ENCODE measurements at places on chromosomes 7 and 10.

DNA sequence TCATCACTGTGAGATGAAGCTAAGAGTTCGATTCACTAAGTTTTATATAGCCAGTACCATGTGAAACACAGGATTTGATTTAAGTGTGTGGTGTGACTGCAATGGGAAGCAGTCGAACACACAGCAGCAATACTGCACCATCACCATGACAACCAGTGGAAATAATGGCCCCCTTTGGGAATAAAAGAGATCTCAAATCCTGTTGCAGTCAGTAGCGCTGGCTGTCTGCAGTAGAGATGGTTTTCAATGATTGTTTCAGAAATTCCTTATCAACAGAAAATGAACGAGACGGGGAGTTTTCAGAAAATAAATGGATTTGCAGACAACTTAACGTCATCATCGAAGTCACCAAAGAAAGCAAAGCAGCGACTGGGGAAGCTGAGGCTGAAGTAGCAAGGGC lies 91.0 kb downstream of the PTPRE start:
- no peak for DNase-seq

DNA sequence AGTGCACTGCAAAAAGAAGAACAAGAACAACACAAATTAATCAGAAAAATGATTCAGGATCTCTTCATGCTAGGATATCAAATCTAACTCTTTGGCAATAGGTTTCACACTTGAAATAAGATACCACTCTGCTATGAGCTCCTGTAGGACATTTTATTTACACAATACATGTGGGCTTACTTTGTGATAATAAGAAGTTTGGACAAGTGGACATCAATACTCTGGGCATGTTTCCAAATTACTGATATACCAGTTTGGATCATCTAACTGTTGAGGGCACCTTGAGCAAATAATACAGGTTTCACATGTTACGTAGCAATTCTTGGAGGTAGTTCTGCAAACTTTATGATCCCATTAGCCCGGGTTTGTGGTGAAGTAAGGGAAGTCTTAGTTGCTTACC lies 59.8 kb downstream of the CPVL start:
- no peak for DNase-seq

DNA sequence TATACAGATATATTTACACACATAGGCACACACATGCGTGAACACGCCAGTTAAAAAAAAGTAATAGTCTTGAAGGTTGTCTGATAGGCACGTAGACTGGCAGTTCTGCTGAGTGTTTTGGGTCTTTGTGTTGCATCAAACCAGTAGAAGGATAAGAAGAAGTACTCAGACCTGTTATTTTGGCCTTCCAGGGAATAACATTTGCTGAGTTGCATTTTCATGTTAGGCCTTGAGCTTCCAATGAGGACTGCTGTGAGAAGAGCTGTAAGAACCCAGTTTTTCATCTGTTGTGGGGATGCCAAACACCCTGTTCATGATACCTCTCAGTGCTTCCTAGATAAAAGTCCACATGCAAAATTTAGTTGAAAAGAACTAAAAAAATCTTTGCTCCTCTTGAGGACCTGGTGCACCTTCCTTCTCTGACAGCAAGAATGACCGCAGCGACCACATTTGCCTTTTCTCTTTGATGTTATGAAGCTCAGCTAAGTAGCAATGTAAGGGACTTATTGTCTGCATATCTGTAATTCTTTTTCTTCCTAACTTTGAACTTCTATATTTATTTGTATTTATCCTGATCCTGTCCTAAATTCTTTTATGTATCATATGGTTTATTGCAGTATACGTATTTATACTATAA lies 27.2 kb downstream of the HIPK2 start:
- DNase-seq, result no peak

DNA sequence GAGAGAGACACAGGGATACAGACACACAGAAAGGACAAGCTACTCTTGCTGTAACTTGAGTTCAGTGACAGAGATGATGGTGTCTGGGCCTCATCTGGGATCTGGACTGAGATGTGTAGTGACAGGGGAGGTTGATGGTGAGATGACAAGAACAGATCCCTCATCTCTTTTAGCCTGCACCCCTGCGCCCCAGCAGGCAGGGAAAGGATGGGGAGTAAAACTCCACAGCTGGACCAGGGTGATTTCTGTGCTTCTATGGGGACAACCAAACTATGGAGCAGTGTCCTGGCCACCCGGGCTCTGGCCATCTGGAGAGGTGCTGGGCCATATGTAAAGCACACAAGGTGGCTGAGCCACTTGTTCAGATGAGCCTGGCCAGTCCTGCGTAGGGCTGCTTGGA lies 4.5 kb upstream of the LRRC18 start:
- DNase-seq, result no peak

GRCh38 chr10:10499839-10500238 lies 517.8 kb upstream of the CELF2 start:
- no peak for DNase-seq

GRCh38 chr7:64992971-64993370 lies 2.1 kb upstream of the ZNF117 start:
- DNase-seq, result no peak

DNA sequence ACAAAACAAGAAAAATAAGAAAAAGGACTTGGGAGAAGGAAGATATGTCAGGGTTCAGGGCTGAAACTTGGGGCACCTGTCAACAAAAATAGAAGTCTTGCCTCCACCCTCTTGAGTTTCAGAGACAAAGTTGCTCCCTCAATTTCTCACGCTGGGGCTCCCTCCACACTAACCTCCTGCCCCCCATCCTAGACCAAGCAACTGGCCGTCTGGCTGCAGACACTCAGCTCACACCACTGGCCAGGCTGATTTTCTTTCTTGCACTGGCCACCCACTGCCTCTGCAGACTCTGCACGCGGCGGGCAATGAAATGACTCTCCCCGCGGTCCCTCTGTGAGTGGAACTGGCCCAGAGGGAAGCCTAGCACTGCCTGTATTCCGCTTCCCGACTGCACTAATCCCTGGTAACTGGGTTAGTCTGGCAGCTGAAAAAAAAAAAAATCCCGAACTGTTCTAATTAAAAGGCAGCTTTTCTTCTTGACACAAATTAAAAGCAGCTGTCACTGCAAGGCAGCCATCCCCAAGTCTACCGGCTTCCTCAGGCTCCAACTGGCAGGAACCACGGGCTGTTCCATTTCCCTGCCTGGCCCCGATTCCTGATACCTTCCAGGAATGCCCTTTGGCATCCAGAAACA lies 83.5 kb downstream of the SPDYE5 start:
- no peak for DNase-seq

DNA sequence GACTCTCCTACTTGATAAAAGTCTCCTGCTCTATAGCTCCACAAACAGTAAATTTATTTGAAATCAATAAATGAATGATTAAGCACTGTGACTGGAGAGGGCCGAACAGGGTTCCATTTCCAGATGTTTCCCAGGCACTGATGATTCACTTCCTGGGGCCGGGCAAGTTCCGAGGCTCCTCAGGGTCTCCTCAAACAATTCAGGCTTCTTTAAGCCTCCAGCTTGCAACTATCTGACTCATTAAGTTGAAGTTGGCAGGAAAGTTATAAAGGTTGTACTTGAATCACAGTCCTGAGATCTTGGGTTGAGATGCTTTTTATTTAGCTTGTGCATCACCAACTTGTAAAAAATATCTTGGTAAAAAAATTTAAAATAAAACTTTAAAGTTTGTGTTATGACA lies 612.9 kb downstream of the DNAJB6 start:
- DNase-seq, result no peak

DNA sequence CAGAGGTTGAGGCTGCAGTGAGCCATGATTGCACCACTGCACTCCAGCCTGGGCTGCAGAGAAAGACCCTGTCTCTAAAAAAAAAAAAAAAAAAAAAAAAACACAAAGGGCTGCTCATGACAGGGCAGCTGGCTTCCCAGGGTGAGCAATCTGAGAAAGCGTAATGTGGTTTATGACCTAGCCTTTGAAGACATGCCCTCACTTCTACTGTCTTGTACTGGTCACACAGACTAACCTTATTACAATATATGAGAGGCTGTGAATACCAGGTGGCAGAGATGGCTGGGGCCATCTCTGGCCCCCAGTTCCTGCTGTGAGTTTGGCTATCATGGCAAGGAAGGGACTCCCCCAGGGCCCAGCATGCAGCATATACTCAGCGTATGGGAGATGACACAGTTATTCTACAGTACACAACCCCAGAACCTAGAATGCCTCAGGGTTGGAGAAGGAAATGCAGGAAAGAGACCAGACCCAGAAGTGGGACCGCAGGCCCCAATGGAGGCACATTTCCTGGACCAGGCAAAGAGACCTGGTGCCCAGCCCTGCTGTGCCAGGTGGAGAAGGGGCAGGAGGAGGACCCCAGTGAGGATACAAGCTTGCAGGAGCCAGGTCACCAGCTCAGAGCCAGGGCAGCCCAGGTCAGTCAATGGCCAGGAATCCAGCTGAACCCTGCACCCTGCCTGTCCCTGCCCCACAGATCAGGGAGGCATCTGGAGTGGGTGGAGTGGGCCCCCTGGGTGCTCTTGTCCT lies 26.3 kb downstream of the NPTX2 start:
- DNase-seq, result no peak

DNA sequence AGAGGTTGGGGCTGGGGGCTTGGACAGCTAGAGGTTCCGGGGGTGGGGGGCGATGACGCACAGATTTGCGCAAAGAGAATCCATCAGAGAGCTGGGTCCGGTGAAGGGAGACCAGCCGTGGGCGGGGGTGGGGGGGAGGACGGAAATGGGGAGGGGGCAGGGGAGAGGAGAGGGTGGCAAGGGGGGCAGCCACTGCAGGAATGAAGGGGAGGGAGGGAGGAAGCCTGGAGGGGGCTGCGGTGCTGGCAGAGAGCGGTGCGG lies 1.2 kb upstream of the VGF start:
- DNase-seq, result no peak

DNA sequence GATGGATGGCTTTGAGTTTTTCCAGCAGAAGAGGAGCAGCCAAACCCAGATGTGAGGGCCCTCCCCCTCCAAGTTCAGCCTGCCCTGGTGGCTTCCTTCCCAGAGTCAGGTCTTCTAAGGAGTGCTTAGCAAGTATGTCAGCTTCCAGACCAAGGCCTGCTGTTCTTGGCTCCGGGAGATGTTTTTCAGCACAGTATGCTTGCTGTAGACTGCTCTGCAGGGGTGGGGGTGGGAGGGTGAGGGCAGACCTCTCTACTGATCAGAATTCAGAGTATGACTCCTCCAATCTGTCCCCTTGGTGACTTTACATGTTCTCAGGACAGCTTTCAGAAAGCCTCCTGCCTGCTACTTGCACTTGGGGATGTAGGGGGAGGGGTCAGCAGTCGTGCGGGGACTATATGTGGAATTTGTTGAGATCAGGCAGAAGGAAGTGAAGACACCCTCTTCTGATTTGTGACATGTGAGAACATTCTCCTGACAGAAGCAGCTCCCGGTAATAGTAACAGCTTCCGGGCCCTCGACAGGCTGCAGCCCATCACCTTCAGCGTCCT lies 516.4 kb upstream of the ZMIZ1 start:
- peak; percentile 87 for DNase-seq

DNA sequence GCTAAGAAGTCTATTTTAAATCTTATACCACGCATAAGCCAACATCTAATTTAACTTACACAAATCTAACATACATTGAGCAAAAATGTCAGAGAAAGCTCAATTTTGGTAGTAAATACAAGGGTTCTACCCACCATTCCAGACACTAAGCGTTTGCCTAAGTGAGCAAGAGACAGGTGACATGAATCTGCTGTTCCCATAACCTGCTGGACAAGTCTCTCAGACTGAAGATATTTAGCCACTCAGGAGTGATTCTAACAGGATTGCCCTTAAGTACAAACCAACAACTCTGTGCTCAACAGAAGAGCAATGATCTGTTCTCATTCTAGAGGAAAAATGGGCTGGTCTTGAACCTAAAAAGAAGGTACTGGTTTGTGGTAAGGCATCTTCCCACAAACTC lies 18.8 kb downstream of the EZH2 start:
- DNase-seq, result no peak

DNA sequence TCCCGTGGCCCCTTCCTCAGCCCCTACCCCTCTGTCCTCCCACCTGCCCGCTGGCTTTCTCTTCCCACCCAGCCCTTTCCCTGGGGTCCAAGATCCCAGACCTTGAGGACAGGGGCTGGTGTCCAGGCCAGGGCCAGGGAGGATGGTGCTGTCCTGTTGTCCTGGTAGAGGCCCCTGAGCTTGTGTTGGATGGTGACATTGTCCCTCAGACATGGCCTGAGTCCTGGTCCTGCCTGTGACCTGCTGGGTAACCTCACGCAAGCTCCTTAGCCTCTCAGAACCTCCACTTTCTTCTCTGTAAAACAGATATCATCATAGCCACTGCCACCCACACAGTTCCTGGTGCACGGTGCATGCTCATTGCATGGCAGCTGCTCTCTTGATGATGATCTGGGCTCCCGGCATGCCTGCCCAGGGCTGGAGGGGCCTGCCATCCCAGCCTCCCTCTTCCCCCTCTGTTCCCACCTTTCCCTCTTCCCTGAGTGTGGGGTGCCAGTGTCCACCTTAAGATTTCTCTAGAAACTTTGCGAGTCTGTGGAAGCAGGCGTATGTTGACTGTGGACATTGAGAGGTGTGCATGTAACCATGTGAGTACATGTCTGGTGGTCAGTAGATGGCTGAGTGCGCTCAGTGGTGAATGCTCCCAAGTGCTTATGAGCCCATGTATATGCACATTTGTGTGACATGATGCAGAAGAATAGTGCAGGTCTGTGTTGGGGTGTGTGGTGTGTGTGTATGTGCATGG lies 60.4 kb downstream of the NEURL1 start:
- DNase-seq, result no peak

- no peak for DNase-seq
Measured at GRCh38 chr7:54153462-54153861, 388.7 kb upstream of the VSTM2A start.

GRCh38 chr7:87359366-87359765 lies 13.9 kb downstream of the CROT start:
- no peak for DNase-seq

- no peak for DNase-seq
Measured at GRCh38 chr7:86301301-86301700, 342.4 kb upstream of the GRM3 start.

- no peak for DNase-seq
Measured at GRCh38 chr10:4070921-4071660, 286.1 kb upstream of the KLF6 start.

GRCh38 chr7:50068026-50068425 lies 25.0 kb downstream of the ZPBP start:
- DNase-seq, result no peak

DNA sequence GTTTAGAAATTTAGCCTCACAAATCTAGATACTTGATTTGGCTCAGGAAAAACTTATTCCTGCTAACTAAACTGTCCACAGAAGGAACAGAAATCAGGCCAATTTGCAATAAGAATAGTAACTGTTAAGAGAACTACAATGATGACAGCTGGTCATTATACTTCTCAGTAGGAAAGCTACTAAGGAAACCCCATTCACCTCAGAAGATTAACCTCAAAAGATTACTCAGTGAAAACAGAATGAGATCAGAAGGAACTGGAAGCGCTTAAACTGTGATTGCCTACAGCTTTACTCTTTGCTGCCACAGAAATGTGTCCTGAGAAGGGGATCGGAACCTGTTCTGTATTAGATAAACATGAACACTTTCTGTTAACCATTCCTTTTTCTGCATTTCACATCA lies 24.3 kb upstream of the DNAJB12 start:
- DNase-seq, result no peak

- DNase-seq, result no peak
Measured at GRCh38 chr10:99781734-99782429, 558 bp upstream of the ABCC2 start.
